Neural crest cell (in vitro differentiated cells): ENCODE measurements at places on chromosomes 3 and 15.

DNA sequence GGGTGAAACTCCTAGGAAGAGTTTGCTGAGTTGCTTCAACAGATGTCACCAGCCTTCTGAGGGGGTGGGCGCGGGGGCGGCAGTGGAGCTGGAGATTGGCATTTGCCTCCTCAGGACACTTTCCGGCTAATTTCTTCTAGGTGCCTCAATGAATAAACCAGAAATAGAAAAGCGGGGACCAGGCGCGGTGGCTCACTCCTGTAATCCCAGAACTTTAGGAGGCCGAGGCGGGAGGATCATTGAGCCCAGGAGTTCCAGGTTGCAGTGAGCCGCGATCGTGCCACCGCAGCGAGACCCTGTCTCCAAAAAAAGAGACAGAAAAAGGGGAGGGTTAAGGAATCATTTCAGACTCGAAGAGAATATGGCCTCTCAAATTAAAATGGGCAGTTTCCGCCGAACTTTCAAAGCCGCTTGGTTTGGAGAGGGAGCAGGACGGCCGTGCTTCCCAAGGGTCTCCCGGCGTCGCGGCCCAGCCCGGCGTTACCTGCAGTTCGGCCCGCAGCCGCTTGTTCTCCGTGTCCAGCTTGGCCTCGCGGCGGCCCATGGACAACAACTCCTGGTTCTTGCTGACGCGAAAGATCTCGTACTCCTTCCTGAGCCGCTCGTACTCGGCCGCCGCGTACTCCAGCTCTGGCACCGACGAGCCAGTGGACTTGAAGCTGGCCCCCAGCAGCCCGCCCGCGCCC is 587 bp downstream of the NPHP3 start:
- no peak for DNase-seq

DNA sequence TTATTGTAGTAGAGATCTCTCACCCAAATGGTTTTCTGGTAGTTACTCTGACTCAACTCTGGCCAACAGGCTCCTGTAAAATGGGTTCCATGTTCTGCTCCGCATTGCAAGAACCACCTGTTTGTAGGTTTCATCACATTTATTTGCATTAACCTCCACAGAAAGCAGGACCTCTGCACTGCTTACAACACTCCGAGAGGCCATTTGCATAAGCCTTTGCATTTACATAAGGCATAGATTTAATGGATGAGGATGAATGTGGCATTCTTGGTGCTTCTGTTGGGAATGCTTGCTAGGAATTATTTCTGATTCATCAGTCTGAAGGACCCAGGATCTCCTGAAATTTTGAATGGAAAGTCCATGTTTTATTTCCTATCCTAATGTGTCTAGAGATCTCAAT is 320.1 kb downstream of the ZNF621 start:
- no peak for DNase-seq

GRCh38 chr3:94101860-94102259 is 39.0 kb downstream of the NSUN3 start:
- DNase-seq: no peak

GRCh38 chr3:3646934-3647333 is 152.3 kb upstream of the LRRN1 start:
- no peak for DNase-seq

DNA sequence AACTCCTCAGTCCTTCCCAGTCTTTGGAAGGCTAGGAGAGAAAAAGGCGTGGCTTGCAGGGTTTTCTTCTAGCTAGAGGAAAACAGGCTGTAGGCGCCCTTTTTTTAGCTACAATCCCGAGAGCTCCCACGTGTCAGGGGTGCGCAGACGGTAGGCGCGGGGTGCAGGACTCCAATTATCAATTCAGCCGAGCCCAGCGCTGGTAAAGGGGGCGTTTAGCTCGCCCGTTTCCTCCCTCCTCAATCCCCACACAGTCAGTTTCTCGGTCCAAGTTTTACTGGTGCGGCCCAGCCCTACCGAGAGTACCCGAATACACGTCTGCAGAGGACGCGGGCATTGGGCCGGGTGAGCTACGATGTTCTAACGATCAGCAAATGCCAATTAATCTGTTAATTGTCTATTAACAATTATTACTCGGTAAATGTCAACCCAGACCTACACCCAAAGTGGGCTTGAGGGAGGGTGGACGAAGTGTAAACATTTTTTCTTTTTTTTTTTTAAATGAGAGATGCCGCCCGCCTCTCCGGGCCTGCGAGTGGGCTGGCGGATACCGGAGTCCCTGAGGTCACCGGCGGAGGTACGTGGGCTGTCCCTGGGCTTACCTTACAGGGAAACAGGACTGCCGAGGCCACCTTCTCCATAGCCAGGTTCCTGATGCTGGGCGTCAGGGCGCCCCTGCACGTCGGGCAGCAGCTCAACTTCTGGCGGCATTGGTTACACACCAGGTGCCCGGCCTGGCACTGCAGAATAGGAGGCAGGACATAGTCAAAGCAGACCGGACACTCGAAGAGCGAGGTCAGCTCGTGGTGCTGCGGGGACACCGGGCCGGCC is 923 bp downstream of the SIAH2 start:
- DNase-seq: peak; percentile 14

GRCh38 chr3:126008219-126008618 is 39.2 kb downstream of the ROPN1B start:
- DNase-seq: no peak

GRCh38 chr3:8778475-8778874 is 9.1 kb upstream of the OXTR start:
- DNase-seq: no peak

GRCh38 chr3:112351036-112351435 is 18.1 kb downstream of the CD200 start:
- DNase-seq: no peak

DNA sequence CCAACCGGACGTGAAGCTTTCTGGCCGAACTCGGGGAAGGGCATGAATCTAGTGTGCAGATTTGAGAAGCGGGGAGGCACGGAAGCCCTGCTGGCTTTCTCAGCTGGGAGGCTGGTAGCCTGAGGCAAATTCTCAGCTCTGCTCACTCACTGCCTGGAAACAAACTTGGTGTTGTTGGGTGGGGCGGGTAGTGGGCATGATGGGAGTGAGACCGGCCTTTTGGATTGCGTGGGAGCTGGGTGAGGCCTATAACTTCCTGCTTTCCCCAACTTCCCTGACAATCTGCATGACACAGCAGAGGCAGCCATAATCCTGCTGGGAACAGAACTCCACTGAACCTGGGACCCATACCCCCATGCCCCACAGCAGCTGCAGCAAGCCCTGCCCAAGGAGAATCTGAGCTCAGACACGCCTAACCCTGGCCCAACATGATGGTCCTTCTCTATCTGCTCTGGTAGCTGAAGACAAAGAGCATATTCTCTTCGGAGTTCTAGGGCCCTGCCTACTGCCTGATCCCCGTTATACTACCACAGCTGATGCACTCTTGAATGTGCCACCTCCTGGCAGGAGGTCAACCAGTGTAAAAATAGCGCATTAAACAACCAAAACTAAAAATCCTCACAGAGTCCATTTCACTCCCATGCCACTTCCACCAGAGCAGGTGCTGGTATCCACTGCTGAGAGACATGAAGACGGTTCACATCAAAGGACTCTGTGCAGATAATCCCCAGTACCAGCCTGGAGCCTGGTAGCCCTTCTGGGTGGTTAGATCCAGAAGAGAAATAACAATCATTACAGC is 44.7 kb downstream of the CEP70 start:
- no peak for DNase-seq

GRCh38 chr3:111392894-111393398 is 149.1 kb upstream of the CD96 start:
- no peak for DNase-seq

- no peak for DNase-seq
Measured at GRCh38 chr3:153372326-153372725, 210.3 kb downstream of the RAP2B start.
